ENCODE measurements at places on chromosomes 6 and 20.

GRCh38 chr6:156953479-156954146, 176.4 kb downstream of the ARID1B start:
- peak; percentile 34 for DNase-seq

GRCh38 chr20:50571466-50571865, 61.3 kb downstream of the PTPN1 start:
- no peak for DNase-seq

GRCh38 chr6:20696676-20697075, 162.4 kb downstream of the CDKAL1 start:
- no peak for DNase-seq

- no peak for DNase-seq
These were observed 201.1 kb upstream of the CNR1 start for GRCh38 chr6:88367248-88367647.

- no peak for DNase-seq
These were observed 56.8 kb downstream of the EIF2S2 start for GRCh38 chr20:34055290-34055689.

- no peak for DNase-seq
These were observed 714.6 kb downstream of the CD109 start for GRCh38 chr6:74410630-74411029.

DNA sequence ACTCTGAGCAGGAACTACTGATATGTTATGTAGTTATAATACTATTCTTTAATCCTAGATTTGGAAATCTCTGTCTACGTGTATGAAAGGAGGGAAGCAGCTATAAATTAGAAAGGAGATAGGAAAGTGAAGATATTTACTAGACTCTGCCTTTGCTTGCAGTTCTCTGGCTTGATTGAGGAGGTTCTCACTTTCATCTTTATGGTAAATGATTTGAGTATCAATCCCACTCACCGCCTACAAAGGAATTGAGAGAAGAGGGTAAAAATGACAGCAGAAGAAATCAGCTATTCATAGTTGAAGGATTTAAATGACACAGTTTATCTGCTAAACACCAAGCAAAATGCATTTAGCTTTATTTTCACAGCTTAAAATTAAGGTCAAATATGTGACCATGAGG, 67.3 kb downstream of the FAM229B start:
- DNase-seq: no peak

DNA sequence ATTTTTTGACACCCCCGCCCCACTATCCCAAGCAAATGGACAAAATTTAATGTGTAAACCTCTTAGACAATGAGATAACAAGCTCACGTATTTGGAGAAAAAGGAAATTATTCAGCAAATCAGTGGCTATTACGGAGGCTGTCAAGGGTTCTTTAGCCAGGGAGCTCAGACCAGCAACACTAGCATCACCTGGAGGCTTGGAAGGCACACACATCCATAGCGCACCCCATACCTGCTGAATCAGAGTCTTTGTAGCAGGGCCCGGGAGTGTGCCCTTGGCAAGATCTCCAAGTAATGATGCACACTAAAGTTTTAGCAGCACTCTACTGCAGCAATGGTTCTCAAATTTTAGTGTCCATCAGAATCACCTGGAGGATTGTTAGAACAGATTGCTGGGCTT, 223.2 kb upstream of the BTBD3 start:
- no peak for DNase-seq

DNA sequence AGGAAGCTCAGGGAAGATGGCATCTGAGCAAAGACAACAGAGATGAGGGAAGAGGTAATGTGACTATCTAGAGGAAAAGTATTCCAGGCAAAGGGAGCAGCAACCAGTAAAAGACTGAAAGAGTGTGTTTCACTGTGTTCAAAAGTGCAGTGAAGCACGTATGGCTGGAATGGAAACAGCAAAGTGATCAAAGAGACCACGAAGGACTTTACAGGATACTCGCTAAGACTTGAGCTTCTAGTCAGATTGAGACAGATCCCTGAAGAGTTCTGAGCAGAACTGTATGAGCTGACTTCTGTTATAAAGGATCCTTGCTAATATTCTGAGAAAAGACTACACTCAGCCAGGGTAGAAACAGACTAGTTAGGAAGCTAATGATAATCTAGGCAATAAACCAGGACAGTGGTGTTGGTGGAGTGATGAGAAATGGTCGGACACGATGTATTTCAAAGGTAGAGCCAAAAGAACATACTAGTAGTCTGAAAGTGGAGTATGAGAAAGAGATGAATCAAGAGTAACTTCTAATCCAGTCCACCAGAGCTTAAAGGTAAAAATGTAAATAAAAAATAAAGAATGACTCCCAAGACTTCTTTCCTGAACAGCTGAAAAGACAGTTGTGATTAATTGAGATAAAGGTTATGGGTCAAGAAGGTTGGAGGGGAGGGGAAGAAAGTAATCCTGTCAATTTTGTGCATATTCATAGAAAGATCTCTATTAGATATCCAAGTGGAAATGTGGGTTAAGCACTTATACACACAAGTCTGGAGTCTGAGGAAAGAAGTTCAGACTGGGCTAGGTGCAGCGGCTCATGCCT, 14.2 kb downstream of the SEC63 start:
- DNase-seq: no peak

DNA sequence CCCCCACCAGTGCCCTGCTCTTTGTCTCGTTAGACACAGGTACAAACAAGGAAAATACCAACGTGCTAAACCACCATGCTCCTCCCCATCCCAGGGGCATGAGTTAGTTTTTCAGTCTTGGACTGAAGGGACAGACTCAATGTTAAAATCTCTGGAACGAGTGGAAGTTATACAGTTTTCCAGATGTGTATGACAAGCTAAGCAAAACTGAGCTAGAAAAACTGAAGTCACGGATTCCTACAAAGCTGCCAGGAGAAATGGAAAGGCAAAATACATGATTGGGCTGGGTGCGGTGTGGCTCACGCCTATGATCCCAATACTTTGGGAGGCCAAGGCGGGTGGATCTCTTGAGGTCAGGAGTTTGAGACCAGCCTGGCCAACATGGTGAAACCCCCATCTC, 34.3 kb upstream of the QKI start:
- DNase-seq: no peak

DNA sequence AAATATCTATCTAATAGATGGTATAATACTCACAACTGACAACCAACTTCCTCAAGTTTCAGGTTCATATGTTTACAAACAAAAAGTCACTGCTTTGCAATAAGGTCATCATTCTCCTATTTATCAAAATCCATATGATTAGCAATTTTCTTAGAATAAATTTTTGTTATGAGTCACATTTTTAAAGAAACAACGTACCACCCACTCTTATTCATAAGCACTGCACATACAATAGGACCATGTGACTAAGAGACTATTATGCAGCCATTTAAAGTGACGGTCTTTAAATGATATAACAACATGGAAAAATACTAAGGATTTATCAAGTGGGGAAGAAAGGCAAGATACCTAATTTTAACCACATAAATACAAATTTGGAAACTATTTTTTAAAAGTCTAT, 40.0 kb downstream of the REPS1 start:
- DNase-seq: no peak

DNA sequence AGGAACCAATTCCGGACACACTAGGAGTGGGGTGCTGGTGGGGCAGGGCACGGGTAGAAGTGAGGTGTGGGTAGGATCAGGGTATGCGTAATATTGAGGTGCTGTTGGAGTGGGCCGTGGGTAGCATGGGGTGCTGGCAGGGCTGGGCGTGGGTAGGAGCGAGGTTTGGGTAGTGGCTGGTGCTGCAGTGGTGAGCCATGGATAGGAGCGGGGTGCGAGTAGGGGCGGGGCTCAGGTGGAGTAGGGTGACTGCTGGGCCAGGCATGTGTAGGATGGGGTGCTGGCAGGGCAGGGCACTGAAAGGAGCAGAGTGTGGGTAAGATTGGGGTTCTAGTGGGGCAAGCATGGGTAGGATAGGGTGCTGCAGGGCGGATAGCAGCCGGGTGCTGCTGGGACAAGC, 114.2 kb upstream of the DUSP22 start:
- DNase-seq: no peak

- DNase-seq: peak; percentile 3
These were observed 35.7 kb downstream of the CEBPB start for GRCh38 chr20:50226093-50226974.

- DNase-seq: no peak
These were observed 29.1 kb downstream of the WRNIP1 start for GRCh38 chr6:2794171-2794730.

- DNase-seq: no peak
These were observed 33.7 kb upstream of the SIRPA start for GRCh38 chr20:1861347-1861976.

DNA sequence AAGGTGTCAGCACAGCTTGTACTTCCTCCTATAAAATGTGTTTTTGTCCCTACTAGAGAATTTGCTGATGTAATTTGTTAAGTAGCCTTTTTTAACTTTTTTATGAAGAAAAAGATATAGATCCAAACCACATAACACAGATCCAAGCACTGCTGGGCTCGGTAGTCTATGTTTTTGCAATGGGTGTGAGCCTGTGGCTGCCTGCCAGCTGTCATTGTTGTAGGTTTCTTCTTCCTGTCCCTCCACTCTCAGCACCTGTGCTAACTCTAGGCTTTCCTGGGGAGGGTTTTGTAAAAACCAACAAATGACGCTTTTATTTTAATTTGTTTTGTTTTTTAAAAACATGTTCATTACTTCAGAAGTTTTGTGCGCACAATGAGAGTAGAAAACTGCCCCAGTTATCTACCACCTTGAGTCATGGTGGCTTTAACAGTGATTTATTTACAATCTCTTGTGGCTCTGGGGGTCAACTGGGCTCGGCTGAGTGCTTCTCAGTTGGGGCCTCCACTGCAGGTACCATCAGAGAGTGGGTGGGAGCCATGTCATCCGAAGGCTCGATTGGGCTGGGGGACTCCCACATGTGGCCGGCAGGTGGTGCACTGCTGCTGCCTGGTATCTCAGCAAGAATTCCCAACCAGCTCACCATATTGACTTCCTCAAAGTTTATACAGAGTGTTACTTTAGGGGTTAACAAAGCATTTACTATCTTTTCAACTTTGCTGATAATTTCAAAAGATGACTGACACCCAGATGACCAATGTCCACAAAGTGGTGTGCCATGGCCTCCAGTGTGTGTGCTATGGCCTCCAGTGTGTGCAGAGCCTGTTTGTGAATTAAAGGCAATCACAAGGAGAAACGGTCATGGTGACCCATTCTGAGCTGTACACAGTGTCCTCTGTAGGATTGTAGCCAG, 3.0 kb upstream of the CCR6 start:
- DNase-seq: peak; percentile 29

All from activated CD4-positive, alpha-beta T cell treated with anti-CD3 and anti-CD28 coated beads for 4 hours (primary cell).